Stimulated activated CD8-positive, alpha-beta memory T cell treated with anti-CD3 and anti-CD28 coated beads, Interleukin-2, amount 100 ng/mL, for 48 hours (primary cell): ENCODE measurements at places on chromosomes 5 and 9.

GRCh38 chr5:59169081-59169767 is 586.3 kb downstream of the RAB3C start:
- no peak for DNase-seq

- DNase-seq = no peak
Measured at GRCh38 chr5:3827624-3828023, 232.0 kb downstream of the IRX1 start.

GRCh38 chr9:72454871-72455491 is 66.4 kb upstream of the TMC1 start:
- DNase-seq = no peak

GRCh38 chr5:52760695-52761366 is 26.9 kb upstream of the ITGA1 start:
- DNase-seq = no peak

GRCh38 chr5:27701931-27702903 is 663.8 kb upstream of the CDH9 start:
- DNase-seq = no peak

GRCh38 chr5:71663191-71663969 is 55.7 kb upstream of the CARTPT start:
- DNase-seq = no peak

DNA sequence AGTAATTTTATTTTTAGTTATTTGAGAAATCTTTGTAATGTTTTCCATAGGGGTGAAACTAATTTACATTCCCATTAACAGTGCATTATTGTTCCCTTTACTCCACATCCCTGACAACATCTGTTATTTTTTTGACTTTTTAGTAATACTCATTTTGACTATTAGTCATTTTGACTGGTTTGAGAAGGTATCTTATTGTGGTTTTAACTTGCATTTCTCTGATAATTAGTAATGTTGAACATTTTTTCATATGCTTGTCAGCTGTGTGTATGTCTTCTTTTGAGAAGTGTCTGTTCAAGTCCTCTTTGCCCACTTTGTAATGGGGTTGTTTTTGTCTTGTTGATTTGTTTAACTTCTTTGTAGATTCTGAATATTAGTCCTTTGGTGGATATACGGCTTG is 27.5 kb downstream of the CCDC152 start:
- no peak for DNase-seq

DNA sequence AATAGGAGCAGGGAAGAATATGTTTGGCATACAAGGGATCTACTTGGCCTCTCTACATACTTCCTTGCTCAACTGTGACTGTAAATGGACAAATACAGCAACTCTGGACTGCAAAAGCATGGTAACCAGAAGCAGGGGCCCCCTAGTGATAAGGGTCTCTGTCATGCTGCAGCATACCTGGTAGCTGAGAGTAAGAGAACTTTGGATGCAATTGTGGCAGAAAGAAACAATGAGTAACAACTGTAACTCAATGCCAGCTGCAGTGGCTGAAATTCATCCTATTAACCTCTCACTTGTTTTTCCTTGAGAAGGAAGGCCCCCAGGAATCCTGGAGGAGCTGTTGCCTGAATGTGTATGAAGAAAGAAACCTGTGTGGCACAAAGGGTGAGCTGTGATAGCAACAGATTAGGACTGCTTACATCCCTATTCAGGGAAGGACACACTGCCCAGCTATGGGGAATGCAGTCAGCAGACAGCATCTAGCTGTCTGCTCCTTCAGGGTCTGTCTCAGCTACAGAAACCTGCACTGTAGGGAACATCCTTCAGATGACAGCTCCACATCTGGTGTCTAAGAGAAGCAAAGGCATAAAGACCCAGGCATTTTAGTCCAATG is 468.1 kb upstream of the ACTBL2 start:
- DNase-seq = no peak

GRCh38 chr9:20253635-20254034 is 368.7 kb downstream of the MLLT3 start:
- no peak for DNase-seq

DNA sequence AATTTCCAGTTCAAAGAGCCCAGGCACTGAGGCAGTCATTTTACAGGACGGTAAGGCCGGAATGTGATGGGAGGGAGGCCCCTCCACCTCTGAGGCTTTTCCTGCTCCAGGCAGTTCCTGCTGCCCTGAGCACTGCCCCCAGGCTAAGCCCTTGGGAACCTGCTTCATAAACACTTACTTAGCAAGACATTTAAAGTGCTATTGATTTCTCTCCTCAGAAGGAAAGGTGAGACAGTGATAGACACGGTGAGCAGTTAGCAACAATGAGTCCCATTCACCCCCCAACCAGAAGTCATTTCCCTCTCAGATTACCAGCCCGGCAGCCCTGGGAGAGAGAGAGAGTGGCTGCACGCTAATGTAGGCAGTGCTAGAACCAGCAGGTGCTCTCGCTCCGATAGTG is 462.5 kb downstream of the SPOCK1 start:
- DNase-seq = no peak

DNA sequence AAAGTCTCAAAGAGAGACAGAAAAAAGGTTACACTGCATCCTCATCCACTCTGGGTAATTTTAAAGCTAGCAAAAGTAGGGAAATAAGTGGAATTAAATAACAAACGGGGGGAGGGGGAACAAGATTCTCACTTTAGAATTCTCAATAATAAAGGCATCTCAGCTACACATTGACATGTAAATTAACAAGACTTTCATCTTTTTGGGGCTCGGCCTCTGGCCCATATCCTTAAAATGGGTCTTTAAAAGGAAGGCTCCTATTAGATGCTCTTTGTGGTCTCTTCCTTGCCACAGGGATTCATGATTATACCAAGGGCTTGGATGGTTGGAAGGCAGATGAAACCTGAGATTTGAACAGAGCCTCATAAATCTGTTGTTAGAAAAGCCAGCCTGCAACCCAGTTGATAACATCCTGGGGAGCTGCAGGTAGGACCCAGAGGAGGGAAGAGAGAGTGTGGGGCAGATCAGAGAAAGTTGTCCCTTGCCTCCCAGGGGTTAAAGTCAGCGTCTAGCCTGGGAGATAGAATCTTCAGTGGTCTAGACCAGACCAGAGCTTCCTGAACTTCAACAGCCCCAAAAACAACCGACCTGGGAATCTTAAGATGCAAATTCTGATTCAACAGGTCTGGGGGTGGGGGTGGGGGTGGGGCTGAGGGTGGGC is 135.9 kb downstream of the GCNT1 start:
- DNase-seq = no peak
